ENCODE measurements at places on chromosomes 13 and 19.

DNA sequence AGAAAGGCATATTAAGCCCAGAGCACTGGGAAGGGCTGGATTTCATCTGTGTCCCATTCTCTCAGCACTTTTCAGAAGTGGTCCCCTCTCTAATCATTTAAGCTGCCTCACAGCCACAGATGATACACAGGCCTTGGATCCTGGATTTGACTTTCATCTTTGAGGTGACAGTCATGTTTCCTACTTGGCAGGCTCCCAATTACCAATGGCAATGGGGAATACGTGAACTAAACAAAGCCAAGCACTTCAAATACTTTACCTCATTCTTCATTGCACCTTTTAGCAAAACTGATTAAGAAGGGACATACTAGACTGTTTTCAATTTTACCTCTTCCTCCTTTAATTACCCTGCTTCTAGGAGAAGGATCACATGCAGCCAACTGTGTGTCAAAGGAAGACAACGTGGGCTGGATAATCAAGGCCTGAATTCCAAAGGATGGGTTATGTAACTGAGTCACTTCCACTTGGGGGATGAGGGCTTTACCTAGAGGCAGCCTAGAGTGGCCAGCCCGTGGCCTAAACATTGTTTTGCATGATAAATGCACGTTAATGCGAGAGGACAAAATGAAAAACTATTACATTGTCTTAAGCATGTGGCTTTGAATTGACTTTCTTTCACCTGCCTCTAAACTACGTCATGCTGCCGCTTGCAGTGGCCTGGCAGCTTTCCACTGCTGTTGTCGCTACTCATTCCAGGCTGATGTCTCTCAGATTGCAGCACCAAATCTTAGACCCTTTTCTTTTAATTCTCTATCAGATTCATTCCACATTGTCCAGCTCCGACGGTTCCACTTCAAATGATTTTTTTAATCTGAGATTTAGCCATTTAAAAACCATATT lies 95.0 kb downstream of the KCTD12 start:
- no peak for DNase-seq

DNA sequence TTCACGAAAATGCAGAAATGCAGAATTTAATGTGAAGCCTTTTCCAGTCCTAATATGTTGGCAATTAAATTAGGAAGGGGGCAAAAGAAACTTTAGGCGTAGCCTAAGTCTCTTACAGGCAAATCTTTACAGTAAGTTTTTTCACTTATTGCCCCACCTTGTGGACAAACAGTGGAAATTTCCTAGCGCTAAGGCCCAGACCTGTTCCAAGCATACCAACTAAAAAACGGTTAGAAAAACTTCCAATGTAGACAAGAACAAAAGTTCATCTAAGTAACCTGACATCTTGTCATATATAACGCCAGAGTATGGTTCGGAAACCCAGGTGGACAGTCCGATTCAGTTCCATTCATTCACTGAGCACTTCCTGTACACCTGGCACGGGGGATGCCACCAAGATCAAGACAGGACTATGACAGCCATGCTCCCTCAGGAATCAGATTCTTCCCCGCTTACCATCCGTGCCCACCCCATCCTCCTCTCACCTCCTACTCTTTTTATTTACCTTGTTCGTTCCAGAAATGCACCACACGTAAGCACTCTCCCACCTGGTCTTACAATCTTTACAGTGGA lies 4.9 kb downstream of the ZAR1L start:
- DNase-seq, result no peak

GRCh38 chr13:30404207-30404606 lies 18.1 kb upstream of the UBE2L5 start:
- no peak for DNase-seq

- no peak for DNase-seq
These were observed 25.7 kb upstream of the TPP2 start for GRCh38 chr13:102571075-102571474.

GRCh38 chr19:46384396-46384795 lies 29.0 kb downstream of the CCDC8 start:
- DNase-seq, result no peak

DNA sequence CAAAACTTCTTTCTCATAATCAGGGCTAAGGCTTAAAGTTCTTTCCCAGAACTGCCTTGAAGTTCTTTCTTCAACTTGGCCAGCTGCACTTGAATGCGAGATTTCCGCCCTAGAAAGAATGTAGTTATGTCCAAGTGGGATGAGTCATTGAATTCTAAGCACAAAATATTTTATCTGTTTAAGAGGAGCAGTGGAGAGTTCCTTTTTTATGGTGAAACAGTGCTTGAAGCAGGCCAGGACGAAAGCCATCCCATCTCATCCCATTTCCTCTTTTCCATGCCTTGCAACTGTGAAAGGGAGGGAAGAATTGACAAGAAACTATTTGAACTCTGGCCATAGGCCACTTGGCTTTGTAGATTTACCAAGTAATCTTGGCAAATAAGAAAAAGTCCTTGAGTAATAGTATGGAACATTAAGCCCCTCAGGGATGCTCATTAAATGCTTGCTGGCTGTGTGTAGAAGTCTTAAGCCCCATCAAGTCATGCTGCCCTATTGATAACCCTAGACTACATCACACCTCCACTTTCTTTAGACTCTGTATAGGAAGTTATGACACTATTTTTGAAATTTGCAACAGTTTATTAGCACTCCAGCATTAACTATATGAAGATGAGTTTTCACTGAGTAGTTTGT lies 174.5 kb downstream of the KCTD12 start:
- DNase-seq, result no peak

- DNase-seq, result no peak
These were observed 11.2 kb upstream of the AKAP8 start for GRCh38 chr19:15390814-15391213.

GRCh38 chr19:13240312-13241022 lies 90.3 kb downstream of the IER2 start:
- DNase-seq, result no peak

GRCh38 chr19:49875857-49876421 lies 1.2 kb downstream of the AKT1S1 start:
- no peak for DNase-seq

DNA sequence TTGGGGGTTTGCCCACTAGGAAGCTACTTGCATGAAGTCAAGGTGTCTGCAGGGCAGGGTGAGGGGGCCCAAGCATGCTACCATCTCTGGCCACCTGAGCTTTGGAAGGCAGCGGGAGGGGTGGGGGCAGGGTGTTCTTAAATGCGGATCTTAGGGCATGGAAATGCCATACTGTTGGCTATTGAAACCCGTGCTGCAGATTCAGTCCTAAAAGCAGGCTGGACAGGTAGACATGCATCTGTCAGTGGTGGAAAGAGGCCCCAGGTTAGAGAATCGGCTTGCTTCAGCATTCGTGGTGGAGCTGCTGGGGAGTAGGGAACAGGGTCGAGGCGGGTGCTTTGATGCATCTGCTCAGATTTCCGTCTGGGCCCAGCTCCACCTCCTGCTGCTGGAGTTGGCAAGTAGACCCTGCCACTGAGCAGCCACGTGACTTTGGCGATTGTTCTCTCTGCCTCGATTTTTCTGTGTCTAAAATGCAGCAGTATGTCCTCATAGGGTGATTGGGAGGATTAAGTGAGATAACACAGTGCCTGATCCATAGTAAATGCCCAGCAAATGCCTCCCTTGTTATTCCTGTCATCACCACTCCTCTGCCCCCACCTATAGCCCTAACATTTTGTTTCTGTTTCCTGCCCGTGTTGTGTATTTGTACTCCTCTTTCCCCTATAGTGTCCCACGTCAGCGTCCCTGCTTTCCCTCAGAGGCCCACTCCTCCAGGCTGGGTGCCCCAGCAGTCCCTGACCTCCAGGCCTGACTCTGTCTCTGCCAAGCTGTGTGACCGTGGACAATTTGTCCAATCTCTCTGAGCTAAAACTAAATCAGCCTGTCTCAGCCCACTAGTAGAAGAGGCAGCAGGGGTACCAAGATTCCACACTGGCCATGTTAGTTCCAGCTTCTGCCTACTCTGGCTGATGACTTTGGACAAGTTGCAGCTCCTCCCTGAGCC lies 5.8 kb downstream of the PPP1R37 start:
- no peak for DNase-seq

DNA sequence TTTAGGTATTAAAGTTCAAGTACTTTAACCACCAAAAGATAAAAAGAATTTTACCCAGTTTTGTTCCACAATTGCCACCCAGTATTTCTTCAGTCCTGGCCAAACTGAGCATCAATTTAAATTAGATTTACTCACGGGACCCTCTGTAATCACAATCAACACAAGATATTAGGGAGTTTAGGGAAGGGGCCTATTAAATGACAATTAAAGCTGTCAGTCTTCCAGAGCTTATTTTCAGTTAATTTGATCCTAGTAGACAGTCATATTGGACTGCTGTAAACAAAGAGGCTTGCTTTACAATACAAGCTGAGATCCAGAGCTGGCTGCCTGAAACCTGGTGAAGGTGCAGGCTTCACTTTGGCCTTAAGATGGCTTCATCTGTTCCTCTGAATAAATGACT lies 321.2 kb upstream of the NBEA start:
- DNase-seq, result no peak

DNA sequence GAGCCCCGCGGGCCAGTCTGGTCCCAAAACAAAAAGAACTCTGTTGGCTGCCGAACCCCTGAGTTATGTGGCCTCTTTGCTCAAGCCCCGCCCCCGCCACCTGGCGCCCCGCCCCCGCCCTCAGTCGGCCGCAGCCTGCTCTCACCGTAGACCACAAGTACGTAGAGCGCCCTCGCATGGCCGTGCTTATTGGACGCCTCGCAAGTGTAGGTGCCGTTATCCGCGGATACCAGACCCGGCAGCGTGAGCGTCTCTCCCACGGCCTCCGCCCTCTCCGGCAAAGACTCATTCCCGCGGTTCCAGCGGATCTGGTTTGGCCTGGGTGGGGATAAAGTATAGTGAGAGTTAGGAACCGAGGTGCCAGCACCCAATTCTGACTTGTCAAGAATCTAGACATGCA lies 5.5 kb upstream of the ZNF428 start:
- DNase-seq, result peak; percentile 44

GRCh38 chr13:33326723-33327122 lies 41.2 kb upstream of the STARD13 start:
- DNase-seq, result no peak

GRCh38 chr19:6452223-6452614 lies 7.4 kb downstream of the SLC25A23 start:
- no peak for DNase-seq

- DNase-seq, result no peak
These were observed 10.4 kb downstream of the DEDD2 start for GRCh38 chr19:42206871-42207755.

- DNase-seq, result no peak
These were observed 12.2 kb upstream of the C19orf33 start for GRCh38 chr19:38291855-38292254.

GRCh38 chr19:43354305-43354627 lies 780 bp downstream of the CD177 start:
- no peak for DNase-seq

- peak; percentile 88 for DNase-seq
These were observed 3.5 kb downstream of the RASA3 start for GRCh38 chr13:114128624-114129522.

DNA sequence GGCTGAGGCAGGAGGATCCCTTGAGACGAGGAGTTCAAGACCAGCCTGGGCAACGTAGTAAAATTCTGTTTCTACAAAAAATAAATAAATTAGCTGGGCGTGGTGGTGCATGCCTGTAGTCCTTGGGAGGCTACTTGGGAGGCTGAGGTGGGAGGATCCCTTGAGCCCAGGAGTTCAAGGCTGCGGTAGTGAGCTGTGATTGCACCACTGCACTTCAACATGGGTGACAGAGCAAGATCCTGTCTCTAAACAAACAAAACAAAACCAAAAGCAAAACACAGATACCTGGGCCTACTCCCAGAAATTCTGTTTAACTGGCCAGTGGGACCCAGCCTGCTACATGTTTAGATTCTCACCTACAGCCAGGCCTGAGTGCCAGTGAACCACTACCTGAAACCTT lies 74.6 kb upstream of the MEDAG start:
- no peak for DNase-seq

- no peak for DNase-seq
These were observed 439.1 kb upstream of the ZNF507 start for GRCh38 chr19:31906111-31906871.

DNA sequence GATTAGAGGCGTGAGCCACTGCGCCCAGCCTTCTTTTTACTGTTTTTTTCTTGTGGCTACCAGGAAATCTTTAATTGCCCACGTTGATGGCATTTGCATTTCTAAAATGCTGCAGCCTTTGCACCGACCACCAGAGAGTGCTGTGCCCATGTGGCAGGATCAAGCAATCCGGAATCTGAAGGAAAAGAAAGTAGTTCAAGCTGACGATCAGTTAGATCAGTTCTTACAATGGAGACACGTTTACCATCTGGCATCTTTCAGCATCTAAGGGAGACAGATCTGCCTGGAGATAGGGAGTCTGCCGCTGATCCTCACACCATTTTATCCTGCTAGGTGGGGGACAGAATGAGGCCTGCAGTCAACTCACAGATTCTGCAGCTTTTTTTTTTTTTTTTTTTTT lies 19.9 kb downstream of the TINCR start:
- no peak for DNase-seq

DNA sequence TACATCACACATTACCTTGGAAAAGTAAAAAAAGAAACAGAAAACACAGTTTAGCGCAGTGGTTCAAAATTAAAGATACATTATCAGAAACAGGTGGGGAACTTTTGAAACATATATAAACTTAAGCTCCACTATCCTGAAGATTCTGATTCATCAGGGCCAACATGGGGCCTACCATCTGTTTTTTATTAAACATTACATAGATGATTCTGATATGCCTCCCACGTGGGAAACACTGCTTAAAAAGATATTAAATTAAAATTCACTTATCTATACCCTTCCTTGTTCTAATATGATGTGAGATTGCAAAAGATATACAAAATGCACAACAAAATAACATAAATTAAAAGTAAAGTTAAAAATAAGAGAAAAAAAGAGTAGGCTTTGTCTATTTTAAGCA lies 125.0 kb downstream of the VWA8 start:
- DNase-seq, result no peak

- DNase-seq, result no peak
These were observed 25.6 kb upstream of the CXCL17 start for GRCh38 chr19:42468273-42468796.

DNA sequence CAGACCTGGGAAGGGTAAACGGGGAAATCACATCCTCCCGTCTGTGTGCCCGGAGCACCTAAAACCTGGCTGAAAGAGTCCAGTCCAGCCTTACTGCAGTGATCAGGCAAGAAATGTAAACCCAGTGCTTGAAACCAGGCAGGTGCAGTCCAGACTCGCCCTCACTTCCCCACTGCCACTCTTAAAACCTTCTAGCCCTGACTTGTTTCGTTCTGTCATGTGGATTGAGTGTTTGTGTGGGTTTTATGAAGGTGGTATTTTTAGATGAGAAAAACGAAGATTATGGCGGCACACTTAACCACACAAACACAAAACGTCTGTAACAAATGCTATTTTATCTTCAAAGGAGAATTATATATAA lies 839 bp upstream of the CKAP2 start:
- DNase-seq, result no peak

DNA sequence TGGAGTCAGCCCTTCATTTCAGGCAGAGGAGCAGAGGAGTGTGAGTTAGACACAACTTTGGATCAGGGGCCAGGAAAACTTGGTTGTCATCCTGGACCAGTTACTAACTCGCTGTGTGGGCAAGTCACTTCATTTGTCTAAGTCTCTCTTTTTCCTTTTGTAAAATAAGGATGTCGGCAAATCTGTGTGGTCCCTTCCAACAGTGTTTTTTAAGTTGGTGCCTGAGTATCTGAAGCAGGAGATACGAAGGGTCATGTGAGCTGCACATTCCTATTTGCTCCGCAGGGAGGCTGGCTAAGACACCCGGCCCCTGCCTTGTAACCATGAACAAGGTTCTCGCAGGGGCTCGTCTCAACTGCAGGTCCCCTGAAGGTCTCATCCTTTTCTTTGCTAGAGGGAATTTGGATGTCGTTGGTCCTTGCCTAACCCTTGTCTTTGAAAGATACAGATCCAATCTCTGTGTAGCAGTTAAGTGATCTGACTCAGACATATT lies 64.3 kb downstream of the LRCH1 start:
- no peak for DNase-seq

Data from stimulated activated CD8-positive, alpha-beta memory T cell treated with anti-CD3 and anti-CD28 coated beads, Interleukin-7, amount 100 ng/mL, for 1 hour (primary cell).